ENCODE measurements at places on chromosomes 13 and 19.
A peak's percentile ranks its signal among the peaks of the same experiment; 100 is the strongest.

DNA sequence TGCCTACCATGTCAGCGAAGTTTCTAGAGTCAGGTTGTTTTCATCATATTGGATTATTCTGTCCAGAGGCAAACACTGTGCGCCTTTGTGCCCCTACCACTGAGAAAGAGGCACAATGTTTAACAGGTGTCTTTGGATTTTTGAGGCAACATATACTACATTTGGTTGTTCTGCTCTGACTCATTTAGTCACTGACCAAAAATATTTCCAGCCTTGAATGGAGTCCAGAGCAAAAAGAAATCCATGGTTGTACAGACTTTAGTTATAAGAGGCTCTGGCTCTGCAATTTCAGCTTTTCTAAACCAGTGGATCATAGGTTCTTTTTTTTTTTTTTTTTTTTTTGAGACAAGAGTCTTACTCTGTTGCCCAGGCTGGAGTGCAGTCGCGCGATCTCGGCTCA, 35.7 kb downstream of the LACC1 start:
- DNase-seq, result peak; percentile 27

DNA sequence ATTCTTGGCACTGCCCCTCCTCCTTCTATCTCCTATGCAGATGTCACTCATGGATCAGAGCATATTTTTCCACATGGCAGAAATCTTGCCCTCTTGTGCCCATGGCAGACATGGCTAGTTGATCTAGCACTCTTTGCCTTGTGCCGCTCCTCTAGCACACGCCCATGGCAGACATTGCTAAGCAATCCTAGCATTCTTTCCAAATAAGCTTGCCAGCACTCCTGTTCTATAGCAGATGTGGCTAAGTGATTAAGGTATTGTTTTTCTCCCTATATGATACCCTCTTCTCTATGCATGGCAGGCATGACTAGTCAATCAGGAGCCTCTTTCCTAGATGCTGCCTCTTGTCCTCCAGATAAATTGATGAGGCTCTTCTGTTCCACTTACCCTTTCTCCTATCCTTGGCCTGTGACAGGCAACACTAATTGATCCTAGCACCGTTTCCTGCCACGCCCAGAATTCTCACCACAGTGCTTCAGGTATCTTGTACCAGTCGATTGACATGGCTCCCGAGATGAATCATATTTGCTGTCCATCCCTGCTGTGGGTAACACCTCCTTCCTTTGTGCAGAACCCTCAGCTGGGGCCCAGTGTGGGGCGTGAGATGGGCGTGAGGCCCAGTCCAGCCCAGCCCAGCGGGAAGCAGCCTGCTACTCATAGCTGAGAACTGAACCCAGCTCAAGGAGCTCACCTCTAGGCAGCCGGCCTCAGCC, 26.9 kb downstream of the TMED1 start:
- DNase-seq, result peak; percentile 33

GRCh38 chr19:16897856-16898161, 9.0 kb downstream of the F2RL3 start:
- DNase-seq, result no peak

DNA sequence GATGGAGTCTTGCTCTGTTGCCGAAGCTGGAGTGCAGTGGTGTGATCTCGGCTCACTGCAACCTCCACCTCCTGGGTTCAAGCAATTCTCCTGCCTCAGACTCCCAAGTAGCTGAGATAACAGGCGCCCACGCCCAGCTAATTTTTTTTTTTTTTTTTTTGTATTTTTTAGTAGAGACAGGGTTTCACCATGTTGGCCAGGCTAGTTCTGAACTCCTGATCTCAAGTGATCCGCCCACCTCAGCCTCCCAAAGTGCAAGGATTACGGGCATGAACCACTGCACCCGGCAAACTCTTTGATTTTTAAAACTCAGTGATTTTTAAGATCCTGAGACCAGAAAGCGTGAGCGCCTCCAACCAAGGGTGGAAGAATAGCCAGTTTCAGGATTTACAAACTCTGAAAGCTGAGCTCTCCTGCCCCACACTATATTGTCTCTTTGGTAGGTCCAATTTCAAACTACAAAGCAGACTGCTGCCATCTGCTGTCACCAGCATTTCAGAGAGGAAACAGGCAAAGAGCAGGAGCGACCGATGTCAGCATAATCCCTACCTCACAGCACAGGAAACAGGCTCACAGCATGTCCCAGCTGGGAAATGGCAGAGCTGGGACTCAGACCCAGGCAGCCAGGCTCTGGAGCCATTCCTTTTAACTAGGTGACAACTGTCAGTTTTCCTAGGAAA, 9.2 kb downstream of the NOSIP start:
- DNase-seq, result peak; percentile 28

- DNase-seq, result no peak
These were observed 120.9 kb upstream of the TSC22D1 start for GRCh38 chr13:44697058-44697457.

GRCh38 chr19:4639531-4640246, 373 bp downstream of the TNFAIP8L1 start:
- no peak for DNase-seq

DNA sequence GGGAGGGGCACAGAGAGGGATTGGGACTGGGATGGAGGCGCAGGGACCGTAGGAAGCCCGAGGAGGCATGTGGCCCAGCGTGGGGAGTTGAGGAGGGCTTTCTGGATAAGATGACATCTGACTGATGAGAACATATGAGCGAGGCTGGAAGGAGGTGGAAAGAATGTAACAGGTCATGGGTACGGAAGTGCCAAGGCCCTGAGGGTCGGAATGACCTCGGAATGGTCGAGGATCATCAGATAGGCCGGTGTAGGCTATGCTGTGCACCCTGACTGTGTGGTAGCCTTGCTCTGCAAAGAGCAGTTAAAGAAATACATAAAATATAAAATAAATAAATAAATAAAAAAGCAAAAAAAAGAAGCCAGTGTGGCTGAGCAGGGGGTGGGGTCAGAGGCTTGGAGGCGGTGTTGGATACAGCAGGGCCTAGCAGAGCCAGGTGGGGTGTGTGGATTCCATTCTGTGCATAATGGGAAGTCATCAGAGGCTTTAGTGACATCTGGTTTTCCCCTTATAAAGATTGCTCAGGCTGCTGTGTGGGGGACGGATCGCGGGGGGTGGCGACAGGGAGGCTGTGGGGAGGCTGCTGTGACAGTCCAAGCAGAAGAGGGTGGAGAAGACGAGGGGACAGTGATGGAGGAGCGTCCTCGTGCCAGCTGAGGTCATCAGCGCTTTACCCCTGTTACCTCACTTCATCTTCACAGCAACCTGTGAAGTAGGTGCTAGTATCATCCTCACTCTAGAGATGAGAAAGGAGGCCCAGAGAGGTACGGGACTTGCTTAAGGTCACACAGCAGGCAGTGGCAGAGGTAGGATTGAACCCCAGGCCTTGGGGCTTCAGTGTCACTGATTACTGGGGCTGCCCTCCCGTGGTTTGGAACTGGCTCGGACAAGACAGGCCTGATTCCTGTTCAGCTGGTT, 5.0 kb downstream of the PAK4 start:
- no peak for DNase-seq

- DNase-seq, result no peak
These were observed 8.1 kb downstream of the ZNF460 start for GRCh38 chr19:57288373-57288772.

GRCh38 chr13:41706152-41706551, 248.8 kb downstream of the RGCC start:
- DNase-seq, result no peak

GRCh38 chr19:17246681-17247425, 1.1 kb upstream of the NR2F6 start:
- no peak for DNase-seq

DNA sequence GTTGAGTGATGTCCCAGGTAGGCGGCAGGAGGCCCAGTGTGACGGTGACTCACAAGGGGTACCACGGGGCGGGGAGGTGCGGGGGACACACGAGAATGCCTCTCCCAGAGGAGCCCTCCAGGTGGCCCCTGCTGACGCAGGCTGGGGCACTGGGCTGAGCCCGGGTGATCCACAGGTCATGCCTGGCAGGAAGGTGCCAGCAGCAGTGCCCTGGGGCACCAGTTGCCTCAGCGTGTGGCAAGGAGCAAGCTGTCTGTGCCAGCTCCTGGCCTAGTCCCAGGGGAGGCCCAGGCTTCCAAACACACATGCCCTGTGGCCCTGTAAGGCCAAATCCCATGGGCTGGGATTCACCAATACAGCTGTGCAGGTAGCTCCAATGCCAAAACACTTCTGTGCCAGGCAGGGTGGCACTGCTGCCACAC, 28.0 kb downstream of the AKT2 start:
- no peak for DNase-seq

Measured in fibroblast of skin of back (primary cell).